Myocyte (in vitro differentiated cells): ENCODE measurements at places on chromosomes 5 and 9.

DNA sequence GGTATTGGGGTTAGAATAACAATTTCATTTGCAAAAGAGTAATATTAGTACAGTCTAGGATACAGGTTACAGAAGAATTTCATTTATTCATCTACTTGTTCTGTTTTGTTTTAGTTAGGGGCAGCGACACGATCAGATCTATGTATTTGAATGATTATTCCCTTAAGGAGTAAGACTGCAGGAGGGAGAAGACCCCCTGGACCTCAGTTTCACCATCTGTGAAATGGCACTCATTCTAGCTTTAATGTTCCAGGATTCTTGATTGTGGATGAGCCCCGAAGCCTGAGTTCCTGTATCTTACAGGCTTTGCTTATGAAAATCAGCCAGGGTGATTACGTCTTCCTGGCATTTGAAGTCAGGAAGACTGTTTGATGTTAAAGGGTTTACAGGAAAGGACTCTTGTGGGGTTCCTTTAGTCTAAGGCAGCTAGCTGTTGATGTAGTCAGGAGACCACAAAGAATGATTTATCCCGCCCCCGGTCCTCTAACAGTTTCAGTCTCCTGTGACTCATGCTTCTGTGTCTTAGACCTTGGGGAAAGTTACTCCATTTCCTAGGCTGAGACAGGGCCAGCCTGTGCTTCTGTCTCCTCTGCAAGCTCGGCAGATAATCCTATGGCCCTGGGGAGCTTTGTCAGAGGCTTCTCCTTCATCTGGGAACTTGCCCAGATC, 11.5 kb downstream of the SMIM3 start:
- peak; percentile 91 for DNase-seq

DNA sequence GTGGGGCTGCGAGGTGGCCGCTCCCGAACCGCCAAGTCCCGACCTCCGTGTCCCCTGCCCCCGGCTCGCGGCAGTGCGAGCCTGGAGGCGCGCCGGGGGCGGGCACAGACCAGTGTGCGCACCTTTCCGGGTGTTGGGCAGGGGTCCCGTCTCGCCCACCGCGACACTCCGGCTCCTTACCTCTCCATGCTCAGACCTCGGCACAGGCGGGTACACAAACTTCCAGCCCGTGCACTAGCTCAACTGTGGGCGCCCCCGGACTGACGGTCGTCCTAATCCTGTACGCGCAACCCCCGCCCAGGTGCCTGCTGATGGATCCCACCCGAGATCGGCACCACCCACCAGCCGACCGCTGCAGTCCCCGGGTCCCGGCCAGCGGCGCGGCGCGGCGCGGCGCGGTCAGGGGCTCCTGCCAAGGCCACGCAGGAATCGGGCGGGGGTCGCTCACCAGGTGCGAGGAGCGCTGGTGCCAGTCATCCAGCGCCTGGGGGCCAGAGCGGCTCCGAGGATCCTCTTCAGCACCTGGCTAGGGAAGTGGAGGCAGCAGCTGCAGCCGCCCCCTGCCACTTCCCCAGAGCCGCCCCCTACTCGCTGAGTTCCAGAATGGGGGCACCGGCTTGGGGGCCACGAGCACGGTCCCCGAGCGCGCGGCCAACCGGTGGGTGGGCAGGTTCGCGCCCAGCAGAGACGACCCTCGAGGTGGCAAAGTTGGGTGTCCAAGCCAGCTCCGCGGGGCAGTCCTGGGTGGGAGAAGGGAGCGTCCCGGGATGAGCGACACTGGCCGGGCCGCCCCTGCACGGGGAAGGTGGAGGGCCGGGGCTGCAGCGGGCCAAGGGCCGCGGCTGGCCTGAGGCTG, 511 bp downstream of the SEMA5A start:
- DNase-seq: no peak

DNA sequence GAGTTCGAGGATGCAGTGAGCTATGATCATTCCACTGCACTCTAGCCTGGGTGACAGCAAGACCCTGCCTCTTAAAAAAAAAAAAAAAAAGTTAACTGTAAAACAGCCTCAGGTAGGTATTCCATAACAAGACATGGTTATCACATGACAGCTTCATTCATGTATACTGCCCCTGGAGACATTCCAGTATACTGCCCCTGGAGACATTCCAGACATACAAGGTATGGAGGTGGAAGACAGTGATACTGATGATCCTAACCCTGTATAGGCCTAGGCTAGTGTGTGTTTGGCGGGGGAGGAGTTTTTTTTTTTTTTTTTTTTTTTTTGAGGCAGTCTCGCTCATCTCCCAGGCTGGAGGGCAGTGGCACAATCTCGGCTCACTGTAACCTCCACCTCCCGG, 105.5 kb downstream of the RICTOR start:
- DNase-seq: no peak

DNA sequence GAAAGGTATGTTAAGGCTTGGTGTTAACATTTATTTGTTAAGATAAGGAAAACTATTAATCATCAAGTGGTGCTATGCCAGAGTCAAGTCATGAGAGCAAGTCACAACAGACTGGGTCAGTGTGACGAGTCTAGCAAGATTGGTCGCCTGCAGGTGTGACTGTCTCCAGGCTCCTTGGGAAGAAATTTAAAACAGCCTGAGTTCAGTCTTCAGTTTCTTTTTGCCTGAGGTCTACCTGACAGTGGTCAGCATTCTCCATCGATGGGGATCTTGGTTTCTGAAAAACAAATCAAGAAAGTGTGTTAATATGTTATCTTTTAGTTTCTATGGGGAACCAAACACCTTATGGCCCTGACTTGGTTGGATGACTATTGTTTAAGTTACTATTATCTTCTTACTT, 56.3 kb downstream of the CETN3 start:
- DNase-seq: no peak

DNA sequence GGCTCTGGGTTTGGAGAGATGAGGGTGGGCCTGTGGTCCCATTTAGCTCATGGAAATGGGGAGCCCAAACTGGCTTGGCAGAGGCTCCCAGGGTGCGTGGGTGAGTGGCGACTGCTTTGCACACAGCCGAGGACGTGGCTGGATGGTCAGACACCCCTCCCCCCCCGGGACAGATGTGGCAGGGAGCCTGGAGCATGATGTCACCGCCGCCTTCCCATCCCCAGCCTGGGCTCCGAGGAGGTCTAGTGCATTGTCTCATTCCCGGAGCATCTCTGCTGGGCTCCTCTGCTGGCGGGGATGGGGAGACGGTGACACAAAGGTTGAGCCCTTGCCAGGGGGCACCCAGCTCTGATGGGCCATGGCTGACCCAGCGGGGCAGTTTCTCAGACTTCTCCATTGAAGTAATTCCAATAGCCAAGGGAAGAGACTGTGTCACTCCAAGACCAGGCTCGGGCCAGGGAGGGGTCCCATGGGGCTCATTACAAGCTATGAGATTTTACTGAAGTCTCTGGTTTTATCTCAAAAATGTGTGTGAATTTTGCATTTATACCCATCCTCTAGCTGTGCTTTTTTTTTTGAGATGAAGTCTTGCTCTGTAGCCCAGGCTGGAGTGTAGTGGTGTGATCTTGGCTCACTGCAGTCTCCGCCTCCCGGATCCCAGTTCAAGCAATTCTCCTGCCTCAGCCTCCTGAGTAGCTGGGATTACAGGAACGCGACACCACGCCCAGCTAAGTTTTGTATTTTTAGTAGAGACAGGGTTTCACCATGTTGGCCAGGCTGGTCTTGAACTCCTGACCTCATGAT, 36.1 kb downstream of the HMCN2 start:
- peak; percentile 56 for DNase-seq

DNA sequence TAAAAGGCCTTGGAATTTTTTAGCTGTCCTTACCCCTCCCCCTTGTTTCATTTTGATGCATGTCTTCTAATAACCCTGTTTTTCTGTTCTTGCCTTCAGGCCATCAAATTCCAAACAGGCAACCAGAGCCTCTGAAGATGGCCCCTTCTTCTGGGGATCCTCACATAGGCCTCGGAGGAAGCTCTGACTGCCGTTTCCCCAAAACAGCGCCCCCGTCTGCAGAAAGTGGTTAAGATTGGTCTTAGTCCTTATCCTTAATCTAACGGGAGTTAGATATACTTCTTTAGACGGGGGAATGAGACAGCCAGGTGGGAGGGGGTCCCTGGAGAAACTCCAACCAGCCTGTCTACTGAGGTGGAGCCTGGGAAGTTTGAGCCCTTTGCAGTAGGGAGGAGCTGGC, 226.3 kb upstream of the ZNF608 start:
- no peak for DNase-seq

- peak; percentile 33 for DNase-seq
These were observed 159.2 kb downstream of the FRMD3 start for GRCh38 chr9:83379045-83379444.

DNA sequence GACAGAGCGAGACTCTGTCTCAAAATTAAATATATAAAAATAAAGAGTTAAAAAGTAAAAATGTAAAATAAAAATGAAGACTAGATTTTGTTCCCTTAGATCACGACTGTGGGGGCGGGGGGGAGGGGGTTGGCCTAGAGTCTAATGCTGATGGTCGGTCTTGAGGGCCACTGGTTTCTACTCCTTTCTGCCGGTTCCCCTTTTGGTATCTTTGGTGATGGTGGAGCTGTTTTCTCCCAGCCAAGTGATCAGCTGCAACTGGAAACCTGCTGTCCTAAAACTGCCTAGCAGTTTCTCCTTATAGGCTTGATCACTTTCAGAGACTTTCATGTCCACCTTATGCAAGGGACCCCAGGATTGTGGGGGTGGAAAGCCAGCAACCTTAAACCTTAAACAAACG, 1.1 kb downstream of the SRD5A1 start:
- peak; percentile 14 for DNase-seq

- DNase-seq: no peak
These were observed 26.9 kb upstream of the SH3PXD2B start for GRCh38 chr5:172481011-172481800.

GRCh38 chr5:123598028-123598689, 86.2 kb downstream of the CSNK1G3 start:
- DNase-seq: no peak

- DNase-seq: no peak
These were observed 243.3 kb downstream of the ACTL7B start for GRCh38 chr9:108612513-108612912.

GRCh38 chr9:114497236-114497635, 8.0 kb downstream of the WHRN start:
- no peak for DNase-seq

GRCh38 chr5:39195198-39195826, 24.1 kb downstream of the FYB1 start:
- DNase-seq: no peak

DNA sequence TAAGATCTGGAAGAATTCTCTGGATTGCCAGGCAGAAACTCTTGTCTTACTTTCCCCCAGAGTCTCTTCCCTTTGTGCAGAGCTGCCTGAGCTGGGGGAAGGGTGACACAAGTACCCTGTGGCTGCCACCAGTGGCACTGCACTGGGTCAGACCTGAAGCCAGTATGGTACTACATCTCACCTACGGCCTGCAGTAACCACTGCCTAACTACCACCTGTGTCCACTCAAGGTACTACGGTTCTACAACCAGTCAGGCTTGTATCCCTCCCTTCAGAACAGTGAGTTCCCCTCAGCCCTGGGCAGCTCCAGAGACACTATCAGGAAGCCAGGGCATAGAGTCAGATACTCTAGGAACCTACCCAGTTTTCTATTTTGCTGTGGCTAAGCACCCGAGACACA, 212.0 kb upstream of the POU5F2 start:
- no peak for DNase-seq
